ENCODE measurements at places on chromosomes 6 and 20. TPM values are rescaled to one million over a fixed set of nuclear protein-coding genes. Genes with fewer than 3 reads are reported as not detected.

The RSPO4 gene
- total RNA-seq = not detected

The TAGAP gene
- total RNA-seq = not detected

The FAM209B gene
- total RNA-seq = not detected

The TREML2 gene
- not detected for total RNA-seq

The CDH4 gene
- 0.28 TPM for total RNA-seq

The SAMD10 gene
- 0.38 TPM for total RNA-seq

The BPIFB1 gene
- not detected for total RNA-seq

The RARS2 gene
- 53.8 TPM for total RNA-seq

The TUBB2B gene
- total RNA-seq = 6.9 TPM

The TNFRSF6B gene
- 8.7 TPM for total RNA-seq

The STX11 gene
- 3.1 TPM for total RNA-seq

The NT5DC1 gene
- total RNA-seq = 12.1 TPM

The RBM24 gene
- 5.6 TPM for total RNA-seq

The HLA-DMB gene
- 1.4 TPM for total RNA-seq

The TRIM31 gene
- not detected for total RNA-seq

The SLC12A5 gene
- total RNA-seq = not detected

The KCTD20 gene
- 90.1 TPM for total RNA-seq

The MROH8 gene
- 0.38 TPM for total RNA-seq

The EIF2S2 gene
- total RNA-seq = 133 TPM

The GRIK2 gene
- 1.1 TPM for total RNA-seq

The RNF182 gene
- total RNA-seq = 9.0 TPM

The IL17A gene
- not detected for total RNA-seq

The TRAPPC3L gene
- total RNA-seq = under 0.01 TPM

The NRN1 gene
- total RNA-seq = under 0.01 TPM

The TUBB1 gene
- total RNA-seq = not detected

The THBD gene
- 18.0 TPM for total RNA-seq

The NT5E gene
- total RNA-seq = 306 TPM

The CAP2 gene
- total RNA-seq = 17.8 TPM

The OR2H2 gene
- total RNA-seq = not detected

The SCAF8 gene
- 25.7 TPM for total RNA-seq

The LRRC73 gene
- 0.19 TPM for total RNA-seq

The ZNF165 gene
- 0.38 TPM for total RNA-seq

The PYGB gene
- 195 TPM for total RNA-seq

The KIAA1755 gene
- 2.5 TPM for total RNA-seq

The GTSF1L gene
- not detected for total RNA-seq

Data from regular cardiac myocyte (primary cell).